ENCODE measurements at places on chromosomes 5 and 9.

GRCh38 chr9:131398204-131398603, 4.3 kb downstream of the PRRC2B start:
- DNase-seq: no peak

DNA sequence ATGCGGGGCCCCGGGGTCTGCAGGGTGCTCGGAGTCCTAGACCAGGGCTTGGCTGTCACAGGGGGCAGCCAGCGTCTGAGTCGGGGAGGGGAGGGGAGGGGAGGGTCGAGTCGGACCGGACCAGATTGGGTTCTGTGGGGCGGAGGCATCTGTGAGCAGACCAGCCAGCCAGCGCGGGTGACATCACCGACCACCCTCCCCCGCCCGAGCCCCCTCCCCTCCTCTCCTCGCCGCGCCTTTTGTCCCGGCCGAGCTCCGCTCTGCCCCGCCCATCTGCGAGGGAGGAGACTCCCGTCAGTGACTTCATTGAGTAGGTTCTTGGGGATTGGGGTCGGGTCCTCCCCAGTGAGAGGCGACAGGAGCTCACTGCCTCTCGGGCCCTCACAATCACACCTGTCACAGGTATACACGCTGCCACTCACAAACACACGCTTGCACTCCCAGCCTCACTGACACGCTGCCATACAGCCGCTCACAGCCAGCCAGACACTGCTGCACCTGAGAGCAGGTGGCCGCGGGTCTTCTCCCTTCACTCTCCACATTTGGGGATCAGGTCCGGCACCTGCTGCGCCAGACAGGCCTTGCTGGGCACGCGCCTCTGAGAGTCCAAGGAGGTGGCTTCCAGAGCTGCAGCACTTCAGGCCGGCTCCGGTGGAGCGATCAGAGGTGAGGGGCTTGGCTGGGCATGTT, 546 bp downstream of the DNAJB5 start:
- DNase-seq: peak; percentile 87

DNA sequence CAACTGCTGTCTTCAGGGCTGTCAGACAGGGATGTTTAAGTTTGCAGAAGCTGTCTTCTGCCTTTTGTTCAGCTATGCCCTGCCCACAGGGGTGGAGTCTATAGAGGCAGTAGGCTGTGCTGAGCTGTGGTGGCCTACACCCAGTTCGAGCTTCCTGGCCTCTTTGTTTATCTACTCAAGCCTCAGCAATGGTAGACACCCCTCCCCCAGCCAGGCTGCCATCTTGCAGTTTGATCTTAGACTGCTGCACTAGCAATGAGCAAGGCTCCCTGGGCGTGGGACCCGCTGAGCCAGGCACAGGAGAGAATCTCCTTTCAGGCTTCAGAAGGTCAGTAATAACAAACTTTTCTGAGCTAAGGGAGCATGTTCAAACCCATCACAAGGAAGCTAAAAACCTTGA, 545.3 kb downstream of the TLE4 start:
- no peak for DNase-seq

GRCh38 chr5:100188778-100189177, 346.4 kb upstream of the FAM174A start:
- no peak for DNase-seq

GRCh38 chr9:137302118-137302448, at the start of gene NRARP:
Gene NRARP, minus strand, starts transcription at chr9:137302271. Its CDS starts 343 bp downstream, at chr9:137301928.
- peak; percentile 86 for DNase-seq

DNA sequence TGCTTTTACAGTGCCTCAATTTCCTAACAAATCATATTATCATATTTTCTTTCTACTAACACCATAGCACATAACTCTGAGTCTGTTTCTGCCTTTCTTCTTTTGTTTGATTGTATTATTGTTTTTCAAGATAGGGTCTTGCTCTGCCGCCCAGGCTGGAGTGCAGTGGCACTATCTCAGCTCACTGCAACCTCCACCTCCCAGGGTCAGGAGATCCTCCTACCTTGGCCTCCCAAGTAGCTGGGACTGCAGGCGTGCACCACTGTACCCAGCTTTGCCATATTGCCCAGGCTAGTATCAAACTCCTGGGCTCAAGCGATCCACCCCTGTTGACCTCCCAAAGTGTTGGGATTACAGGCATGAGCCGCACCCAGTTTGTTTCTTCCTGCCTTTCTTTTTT, 18.7 kb downstream of the PAIP2 start:
- DNase-seq: no peak

GRCh38 chr9:27385606-27386322, 88.8 kb upstream of the EQTN start:
- no peak for DNase-seq

DNA sequence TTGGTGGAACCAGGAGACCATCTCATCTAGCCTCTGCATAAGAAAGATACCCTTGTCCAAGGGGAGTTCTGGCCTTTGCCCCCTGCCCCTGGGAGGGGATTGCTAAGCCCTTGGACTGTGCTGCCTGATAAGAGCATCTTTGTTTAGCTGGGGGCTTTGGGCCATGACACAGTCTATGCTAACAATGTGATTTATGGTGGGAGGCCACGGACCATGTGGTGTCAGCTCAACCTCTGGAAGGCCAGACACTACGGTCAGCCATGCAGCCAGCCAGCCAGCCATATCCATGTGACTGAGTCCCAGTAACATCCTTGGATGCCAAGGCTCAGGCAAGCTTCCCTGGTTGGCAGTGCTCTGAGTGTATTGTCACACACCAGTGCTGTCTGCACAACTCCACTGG, 244.4 kb downstream of the FSTL4 start:
- no peak for DNase-seq

- DNase-seq: no peak
Observed at GRCh38 chr5:119368238-119368630, 12.4 kb downstream of the TNFAIP8 start.
